ENCODE measurements at places on chromosomes 7 and 10. TPM values are rescaled to one million over a fixed set of nuclear protein-coding genes. Genes with fewer than 3 reads are reported as not detected.

KLF14 gene
- 0.48 TPM for polyA plus RNA-seq

DOCK4 gene
- 28.1 TPM for polyA plus RNA-seq

GRK5 gene
- 34.9 TPM for polyA plus RNA-seq

ZNF485 gene
- 2.0 TPM for polyA plus RNA-seq

IL2RA gene
- not detected for polyA plus RNA-seq

GNGT1 gene
- polyA plus RNA-seq: not detected

SPRN gene
- polyA plus RNA-seq: 1.1 TPM

ELFN1 gene
- 11.8 TPM for polyA plus RNA-seq

OR6B1 gene
- polyA plus RNA-seq: not detected

GOLGA7B gene
- 30.4 TPM for polyA plus RNA-seq

WDFY4 gene
- polyA plus RNA-seq: not detected

VWDE gene
- 0.48 TPM for polyA plus RNA-seq

MGAM2 gene
- 0.76 TPM for polyA plus RNA-seq

INA gene
- 379 TPM for polyA plus RNA-seq

ARPC1B gene
- polyA plus RNA-seq: 3.6 TPM

AMPH gene
- polyA plus RNA-seq: 34.7 TPM

All from neural cell (in vitro differentiated cells).